Fibroblast of mammary gland (primary cell): ENCODE measurements at places on chromosomes 16 and 17.

- peak; percentile 14 for DNase-seq
Measured at GRCh38 chr16:25707982-25708583, 16.3 kb downstream of the HS3ST4 start.

- DNase-seq: peak; percentile 50
Measured at GRCh38 chr16:23469814-23470213, 16.8 kb upstream of the COG7 start.

GRCh38 chr17:15261258-15261801, 3.8 kb downstream of the PMP22 start:
- DNase-seq: peak; percentile 50

GRCh38 chr16:50901062-50901461, 159.2 kb downstream of the CYLD start:
- DNase-seq: no peak

DNA sequence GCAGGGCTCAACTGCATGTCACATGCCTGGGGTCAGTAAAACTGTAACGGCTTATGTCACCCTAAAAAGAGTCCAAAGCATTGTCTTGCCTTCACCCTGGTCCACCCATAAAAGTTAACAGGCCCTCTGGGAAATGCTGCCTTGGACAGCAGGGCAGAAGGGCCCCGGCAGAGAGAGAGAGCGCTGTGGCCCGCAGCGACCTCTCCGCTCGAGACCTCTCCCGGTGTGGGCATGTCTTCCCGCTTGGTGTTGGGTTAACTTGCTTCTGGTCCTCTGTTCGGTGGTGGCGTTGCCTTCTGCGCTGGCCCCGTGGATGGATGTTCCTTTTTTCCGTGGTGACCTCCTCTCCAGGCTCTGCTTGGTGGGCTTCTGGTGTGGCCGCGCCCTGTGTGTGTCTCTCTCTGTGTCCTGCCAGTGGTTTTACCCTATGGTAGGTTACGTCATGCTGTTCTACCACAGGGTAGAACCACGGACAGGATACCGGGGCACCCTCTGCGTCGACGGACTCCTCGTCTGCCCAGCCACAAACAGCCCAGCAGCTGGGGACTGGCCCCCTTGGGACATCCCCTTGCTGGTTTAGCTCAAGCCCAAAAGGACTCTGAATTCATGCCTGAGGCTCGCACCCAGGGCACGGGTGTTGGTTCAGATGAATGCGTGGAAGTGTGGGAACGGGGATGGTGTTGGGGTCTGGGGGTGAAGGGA, 18.3 kb upstream of the CLEC18A start:
- no peak for DNase-seq

GRCh38 chr16:75110637-75111513, 5.7 kb downstream of the LDHD start:
- peak; percentile 89 for DNase-seq

- peak; percentile 22 for DNase-seq
Measured at GRCh38 chr16:15650698-15651171, 690 bp downstream of the NDE1 start.

DNA sequence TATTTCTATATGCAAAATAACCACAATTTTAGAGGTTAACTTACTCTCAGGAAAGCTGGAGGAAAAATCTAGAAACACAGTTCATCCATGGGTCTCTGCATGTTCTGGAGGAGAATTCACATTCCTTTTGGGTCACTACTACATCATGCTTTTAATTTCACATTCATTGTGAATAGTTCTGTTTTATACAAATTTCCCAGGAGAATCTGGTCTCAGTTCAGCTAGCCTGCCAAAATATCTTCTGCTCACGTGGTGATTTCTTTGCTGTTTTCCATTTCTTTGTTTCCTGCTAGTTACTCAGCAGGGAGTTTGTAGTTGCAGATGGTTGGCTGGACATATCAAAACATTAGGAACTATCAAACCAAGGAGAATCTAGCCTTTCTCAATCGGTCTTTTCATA, at the start of gene ABCA9:
Gene ABCA9 (minus strand): TSS at position 106 of the 400 bp plus-strand sequence. CDS start 9,801 bp downstream, outside the sequence.
- peak; percentile 95 for DNase-seq

GRCh38 chr17:50893183-50893993, 27.2 kb upstream of the TOB1 start:
- DNase-seq: peak; percentile 72

DNA sequence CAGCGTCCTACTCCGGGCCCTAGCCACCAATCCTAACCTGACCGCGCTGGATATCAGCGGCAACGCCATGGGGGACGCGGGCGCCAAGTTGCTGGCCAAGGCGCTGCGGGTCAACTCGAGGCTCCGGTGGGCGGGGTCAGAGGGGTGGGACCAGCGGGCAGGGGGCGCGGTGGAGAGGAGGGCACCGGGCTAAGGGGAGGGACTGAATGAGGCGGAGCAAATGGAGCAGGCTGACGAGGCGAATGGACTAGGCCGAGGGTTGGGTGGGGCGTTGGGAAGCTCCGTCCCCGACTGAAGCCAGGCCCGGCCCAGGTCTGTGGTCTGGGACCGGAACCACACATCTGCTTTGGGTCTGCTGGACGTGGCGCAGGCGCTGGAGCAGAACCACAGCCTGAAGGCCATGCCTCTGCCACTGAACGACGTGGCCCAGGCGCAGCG, 4.6 kb downstream of the CARMIL2 start:
- DNase-seq: no peak

DNA sequence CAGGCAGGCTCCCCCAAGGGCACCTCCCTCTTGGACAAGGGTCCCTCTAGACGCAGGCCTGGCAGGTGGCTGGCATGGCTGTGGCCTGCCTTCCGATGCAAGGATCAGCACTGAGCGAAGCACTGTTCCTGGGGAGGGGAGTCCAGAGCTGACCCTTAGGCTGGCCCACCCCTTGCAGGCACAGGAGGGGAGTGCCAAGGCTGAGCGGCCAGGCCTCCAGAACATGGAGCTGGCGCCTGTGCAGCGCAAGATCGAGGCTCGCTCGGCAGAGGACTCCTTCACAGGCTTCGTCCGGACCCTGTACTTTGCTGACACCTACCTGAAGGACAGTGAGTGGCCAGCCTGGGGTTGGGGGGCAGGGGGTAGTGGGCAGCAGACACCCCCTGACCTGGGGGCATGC, 16.8 kb upstream of the MYO15B start:
- DNase-seq: no peak

DNA sequence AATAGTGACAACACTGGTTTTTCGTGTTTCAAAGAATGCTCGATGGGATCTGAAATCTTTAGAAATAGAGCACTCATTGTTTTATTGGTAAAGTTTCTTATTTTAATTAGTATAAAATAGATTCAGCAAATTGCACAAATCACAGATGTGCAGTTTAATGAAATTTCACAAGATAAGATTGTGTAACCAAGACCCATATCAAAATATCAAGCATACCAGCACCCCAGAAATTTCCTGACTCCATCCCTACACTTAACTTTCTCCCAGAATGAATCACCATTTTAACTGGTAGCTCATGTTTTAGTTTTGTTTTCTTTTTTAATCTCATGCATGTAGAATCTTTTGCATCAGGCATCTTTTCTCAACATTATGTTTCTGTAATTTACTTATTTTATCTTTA, 185.9 kb downstream of the KCNJ2 start:
- peak; percentile 14 for DNase-seq

DNA sequence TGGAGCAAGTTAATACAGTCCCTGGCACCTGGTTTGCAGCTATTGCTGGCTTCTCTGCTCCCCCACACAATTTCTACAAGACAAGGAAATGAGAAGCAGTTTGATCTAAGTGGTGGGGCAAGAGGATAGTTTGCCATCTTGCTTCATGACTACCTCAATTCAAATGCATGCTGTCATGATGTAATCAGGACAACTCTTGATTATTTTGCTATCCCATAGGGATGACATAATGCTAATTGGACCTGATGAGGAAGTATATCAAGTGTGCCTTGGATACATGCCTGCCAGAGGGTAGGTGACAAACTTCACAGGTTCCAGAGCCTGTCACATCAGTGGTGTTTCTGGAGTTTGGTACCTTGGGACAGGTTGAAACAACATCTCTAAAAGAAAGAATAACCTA, 40.9 kb downstream of the SLFN5 start:
- DNase-seq: no peak
